ENCODE measurements at places on chromosomes 12 and 14.

GRCh38 chr12:19507823-19508222 lies 68.5 kb downstream of the AEBP2 start:
- DNase-seq = peak; percentile 11

DNA sequence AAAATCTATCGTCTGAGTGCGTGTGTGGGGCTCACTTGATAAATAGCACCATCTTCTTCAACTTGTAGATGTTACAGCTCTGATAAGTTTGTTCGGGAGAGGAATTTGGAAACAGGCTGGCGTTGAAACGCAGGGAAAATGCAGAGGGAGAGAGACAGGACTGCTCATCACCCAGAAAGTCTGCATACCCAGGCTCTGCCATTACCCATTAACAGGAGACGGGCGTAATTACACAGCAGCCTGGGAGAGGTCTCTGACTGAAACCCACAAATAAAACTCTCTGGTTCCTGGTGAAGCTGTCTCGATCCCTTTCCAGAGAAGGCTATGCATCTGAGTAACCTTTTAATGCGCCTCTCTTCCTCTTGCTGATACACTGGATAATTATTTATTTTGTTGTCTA lies 547.3 kb downstream of the BCL11B start:
- no peak for DNase-seq

DNA sequence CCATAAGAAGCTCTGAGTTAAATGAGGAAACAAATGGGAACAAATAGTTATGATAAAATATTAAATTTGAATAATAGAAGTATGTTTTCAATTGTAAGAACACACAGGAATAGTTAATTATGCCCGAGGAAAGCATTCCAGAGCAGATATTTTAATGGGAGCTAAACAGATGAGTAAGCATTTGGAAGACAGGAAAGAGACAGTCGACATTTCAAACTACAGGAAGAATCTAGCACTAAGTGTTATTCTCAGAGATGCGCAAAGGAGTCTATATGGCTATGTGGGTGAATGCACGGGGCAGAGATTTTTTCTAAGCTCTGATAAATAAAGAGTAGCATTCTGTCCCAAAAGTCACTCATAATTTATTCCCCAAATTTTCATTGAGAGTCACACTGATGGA lies 64.5 kb upstream of the SSTR1 start:
- DNase-seq = no peak

GRCh38 chr12:121214166-121214777 lies 4.3 kb downstream of the P2RX4 start:
- no peak for DNase-seq

- DNase-seq = no peak
These were observed 33.3 kb downstream of the RAD52 start for GRCh38 chr12:916240-916639.

GRCh38 chr14:33733721-33734120 lies 217.2 kb downstream of the EGLN3 start:
- DNase-seq = no peak

DNA sequence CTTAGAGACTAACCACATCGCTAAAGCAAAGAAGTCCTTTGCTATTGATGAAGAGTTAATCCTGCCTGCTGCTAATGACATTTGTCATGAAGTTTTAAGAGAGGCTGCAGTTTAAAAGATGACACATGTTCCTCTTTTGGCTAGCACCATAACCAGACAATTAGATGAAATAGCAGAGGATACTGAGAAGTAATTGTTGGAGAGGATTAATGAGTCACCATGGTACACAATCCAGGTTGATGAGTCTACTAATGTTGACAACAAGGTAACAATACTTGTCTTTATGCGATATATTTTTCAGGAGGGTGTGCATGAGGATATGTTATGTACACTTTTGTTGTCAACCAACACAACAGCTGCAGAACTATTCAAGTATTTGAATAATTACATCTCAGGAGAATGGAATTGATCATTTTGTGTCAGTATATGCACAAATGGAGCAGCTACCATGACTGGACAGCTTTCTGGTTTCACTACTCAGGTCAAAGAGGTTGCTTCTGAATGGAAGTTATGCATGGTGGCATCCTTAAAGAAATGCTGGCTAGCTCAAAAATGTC lies 56.7 kb downstream of the LRRIQ1 start:
- no peak for DNase-seq

GRCh38 chr12:15208871-15209656 lies 12.2 kb downstream of the RERG start:
- no peak for DNase-seq

DNA sequence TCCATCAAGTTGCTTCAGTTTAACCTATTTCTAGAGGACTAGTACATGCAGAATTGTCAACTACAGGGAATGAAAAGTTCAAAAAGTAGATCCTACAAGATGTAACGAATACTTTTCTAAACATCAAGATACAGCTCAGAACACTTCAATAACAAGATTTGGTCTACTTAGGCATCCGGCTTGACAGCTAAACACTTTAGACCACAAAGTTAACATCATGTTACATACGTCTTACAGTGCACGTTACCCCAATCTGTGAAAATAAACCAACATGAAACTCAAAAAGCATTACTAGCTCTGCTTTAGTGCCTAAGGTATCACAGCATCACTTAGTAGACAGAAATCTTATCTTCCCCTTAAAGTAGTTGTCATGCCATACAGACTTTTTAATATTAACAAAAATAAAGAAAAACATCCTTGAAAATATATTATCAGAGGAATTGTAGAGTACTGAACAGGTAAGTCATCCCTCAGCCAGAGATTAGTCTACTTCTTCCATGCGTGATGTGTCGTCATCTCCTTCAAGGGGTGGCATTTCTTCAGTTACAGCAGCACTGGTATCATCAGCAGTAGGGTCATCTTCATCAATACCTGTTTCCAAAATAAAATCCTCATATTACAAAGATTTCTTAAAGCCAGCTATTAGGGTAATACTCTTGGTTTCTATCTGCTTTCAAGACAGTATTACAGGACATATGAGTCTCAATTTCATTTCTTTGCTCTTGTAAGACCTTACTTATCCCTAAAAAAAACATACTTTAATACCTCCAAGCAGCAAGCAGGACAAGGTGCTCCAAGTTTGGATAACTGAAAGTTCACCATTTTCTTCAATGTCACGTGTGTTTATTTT lies 5.4 kb downstream of the HSP90AA1 start:
- no peak for DNase-seq

DNA sequence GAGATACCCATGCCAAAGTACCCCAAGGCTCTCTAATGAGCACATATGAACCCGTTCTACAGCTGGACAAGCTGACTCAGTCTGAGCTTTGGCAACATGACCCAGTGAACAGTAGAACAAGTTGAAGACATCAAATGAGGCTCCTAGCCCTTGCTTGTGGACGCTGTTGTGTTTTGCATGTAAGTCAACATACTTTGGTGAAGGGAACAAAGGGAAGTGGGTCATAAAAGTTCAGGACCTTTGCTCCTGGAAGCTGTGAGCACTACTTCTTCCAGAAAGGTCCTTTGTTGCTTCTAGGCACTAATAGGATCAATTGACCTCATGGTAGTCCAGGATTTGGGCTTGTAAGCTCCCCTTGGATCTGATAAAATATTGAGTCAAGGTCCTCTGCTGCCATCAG lies 613.5 kb upstream of the TBX3 start:
- DNase-seq = no peak

- no peak for DNase-seq
These were observed 73.8 kb downstream of the TRAFD1 start for GRCh38 chr12:112199136-112199535.

- DNase-seq = no peak
These were observed 6.0 kb downstream of the KITLG start for GRCh38 chr12:88574278-88574677.

DNA sequence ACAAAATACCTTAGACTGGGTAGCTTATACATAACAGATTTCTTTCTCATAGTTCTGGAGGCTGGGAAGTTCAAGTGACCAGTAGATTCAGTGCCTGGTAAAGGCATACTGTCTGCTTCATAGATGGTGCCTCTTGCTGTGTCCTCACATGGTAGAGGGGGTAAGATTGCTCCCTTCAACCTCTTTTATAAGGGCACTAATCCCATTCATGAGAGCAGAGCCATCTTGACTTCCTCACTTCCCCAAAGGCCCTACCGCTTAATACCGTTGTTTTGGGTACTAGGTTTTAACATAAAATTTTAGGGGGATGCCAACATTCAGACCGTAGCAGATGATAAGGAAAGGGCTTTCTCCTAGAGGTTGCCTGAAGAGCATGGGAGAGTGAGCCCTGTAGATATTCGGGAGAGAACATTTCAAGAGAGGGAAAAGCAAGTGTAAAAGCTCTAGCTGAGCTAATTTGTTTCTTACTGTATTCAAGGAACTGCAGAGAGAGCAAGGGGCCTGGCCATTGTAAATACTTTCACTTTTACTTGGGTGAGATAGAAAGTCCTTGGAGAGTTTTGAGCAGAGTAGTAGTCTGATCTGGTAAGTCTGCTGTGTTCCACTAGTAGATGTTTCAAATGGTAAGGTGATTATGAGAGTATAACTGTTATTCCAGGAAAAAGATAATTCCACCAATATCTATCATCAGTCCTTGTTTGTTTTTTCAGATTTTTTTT lies 27.3 kb downstream of the FRS2 start:
- DNase-seq = no peak

DNA sequence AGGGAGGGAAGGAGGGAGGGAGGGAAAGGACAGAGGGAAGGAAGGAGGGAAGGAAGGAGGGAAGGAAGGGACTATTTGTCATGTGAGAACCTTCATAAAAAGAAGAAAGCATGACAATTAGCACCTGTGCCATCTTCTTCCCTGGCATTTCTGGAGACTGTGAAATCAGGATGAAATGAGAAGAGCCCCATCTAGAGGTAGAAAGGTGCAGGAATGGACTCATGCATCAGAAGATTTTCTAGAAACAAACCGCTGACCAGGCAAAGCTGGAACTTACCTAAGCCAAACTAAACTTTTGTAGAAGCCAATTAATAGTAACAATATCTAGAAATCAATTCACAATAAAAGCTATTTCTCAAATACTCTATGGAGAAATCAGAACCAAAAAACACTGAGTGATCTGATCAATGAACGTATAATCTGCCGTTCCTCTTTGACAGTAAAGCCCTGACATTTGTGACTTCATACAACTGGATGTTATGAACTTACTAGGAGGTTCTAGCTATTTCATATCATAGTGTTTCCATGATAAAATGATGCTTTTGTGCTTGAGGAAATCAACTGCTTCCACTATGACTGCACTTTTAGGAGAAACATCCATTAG lies 24.4 kb upstream of the CRACR2A start:
- DNase-seq = peak; percentile 45

DNA sequence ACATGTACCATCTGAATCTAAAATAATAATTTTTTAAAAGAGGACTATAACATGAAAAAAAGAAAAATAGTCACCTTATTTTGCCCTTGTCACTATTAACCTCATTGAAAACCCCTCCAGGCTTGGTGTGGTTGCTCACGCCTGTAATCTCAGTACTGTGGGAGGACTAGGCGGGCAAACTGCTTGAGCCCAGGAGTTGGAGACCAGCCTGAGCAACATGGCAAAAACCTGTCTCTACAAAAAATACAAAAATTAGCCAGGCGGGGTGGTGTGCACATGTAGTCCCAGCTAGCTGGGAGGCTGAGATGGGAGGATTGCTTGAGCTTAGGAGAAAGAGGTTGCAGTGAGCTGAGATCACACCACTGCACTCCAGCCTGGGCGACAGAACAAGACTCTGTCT lies 126.3 kb upstream of the KRAS start:
- DNase-seq = no peak

DNA sequence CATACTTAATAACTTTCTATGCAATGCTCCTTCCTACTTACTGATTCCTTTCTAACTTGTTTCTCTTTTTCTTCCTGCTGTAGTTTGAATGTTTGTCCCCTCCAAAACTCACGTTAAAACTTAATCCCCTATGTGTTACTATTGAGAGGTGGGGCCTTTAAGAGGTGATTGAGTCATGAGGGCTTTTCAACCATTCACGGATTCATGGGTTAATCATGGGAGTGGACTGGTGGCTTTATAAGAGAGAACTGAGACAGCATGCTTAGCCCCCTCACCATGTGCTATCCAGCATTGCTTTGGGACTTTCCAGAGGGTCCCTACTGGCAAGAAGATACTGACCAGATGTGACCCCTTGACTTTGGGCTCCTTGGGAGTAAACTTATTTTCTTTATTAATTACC lies 66.0 kb upstream of the TRIM9 start:
- peak; percentile 17 for DNase-seq

GRCh38 chr12:40099423-40099853 lies 6.4 kb downstream of the SLC2A13 start:
- DNase-seq = no peak

DNA sequence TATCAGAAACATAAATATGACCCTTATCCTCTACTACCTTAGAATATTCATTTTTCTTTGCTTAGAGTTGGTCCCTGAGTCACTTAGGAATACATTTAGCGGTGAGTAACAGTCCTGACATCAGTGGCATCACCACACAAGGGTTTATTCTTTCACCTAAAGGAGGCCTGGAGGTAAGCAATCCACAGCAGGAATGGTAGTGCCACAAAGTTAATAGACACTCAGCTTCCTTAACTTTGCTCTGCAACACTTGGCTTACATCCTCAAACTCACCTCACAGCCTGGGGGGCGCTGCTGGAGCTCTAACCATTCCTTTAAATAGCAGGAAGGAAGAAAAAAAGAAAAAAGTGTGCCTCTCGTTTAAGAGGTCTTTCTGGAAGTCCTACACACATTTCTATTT lies 29.1 kb downstream of the BBOF1 start:
- DNase-seq = no peak

DNA sequence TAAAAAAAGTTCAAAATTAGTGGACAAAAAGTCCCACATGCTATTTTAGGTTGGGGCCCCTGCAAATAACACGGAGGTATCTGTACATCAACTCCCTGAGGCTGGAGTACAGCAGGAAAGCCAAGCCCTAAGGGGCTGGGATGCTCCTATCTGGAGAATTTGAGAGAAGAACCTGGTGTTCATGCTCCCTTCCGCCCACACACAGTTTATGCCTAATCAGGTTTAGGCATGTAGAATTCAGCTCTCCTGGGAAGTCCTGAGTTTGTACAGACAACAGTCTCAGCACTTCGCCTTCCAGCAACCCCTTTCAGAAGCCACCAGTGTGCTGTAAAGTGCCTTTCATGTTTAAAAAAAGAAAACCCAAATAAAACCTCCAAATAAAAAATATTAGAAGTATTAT lies 237.3 kb upstream of the GRIP1 start:
- no peak for DNase-seq

DNA sequence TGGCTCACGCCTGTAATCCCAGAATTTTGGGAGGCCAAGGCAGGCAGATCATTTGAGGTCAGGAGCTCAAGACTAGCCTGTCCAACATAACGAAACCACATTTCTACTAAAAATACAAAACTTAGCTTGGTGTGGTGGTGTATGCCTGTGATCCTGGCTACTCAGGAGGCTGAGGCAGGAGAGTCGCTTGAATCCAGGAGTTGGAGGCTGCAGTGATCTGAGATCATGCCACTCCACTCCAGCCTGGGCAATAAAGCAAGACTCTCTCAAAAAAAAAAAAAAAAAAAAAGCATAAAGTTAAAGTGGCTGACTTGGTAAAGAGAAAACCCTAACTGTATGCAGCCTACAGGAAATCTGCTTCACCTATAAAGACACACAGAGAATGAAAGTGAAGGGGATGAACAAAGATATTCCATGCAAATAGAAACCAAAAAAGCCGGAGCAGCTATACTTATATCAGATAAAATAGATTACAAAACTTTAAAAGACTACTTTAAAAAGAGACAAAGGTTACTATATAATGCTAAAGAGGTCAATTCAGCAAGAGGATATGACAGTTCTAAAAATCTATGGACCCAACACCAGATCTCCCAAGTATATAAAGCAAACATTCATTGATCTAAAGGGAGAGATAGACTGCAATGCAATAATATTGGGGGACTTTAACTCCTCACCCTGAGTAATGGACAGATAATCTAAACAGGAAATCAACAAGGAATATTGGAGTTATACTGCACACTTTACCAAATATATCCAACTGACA lies 4.1 kb downstream of the CLEC2B start:
- DNase-seq = no peak
